ENCODE measurements at places on chromosomes 5 and 9. TPM values are rescaled to one million over a fixed set of nuclear protein-coding genes. Genes with fewer than 3 reads are reported as not detected.

The SUSD3 gene
- 9.0 TPM for total RNA-seq

The ANKRD18B gene
- total RNA-seq, result 10.6 TPM

The CCDC187 gene
- 0.07 TPM for total RNA-seq

The LHFPL2 gene
- total RNA-seq, result 26.3 TPM

The KCNMB1 gene
- 0.22 TPM for total RNA-seq

DNA sequence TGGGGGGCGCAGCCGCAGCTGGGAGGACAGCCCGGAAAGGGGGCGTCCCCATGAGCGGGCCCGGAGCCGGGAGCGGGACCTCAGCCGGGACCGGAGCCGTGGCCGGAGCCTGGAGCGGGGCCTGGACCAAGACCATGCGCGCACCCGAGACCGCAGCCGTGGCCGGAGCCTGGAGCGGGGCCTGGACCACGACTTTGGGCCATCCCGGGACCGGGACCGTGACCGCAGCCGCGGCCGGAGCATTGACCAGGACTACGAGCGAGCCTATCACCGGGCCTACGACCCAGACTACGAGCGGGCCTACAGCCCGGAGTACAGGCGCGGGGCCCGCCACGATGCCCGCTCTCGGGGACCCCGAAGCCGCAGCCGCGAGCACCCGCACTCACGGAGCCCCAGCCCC lies 47.0 kb downstream of the TJP2 start:
- no peak overlapping the region for H3K4me3 ChIP-seq
- no peaks in the 10 kb centered on the region for H3K27me3 ChIP-seq
- H3K36me3 ChIP-seq, result peaks cover 26% of the 10 kb centered on the region
- H3K4me1 ChIP-seq, result no peaks in the 10 kb centered on the region
- no peak for DNase-seq

DNA sequence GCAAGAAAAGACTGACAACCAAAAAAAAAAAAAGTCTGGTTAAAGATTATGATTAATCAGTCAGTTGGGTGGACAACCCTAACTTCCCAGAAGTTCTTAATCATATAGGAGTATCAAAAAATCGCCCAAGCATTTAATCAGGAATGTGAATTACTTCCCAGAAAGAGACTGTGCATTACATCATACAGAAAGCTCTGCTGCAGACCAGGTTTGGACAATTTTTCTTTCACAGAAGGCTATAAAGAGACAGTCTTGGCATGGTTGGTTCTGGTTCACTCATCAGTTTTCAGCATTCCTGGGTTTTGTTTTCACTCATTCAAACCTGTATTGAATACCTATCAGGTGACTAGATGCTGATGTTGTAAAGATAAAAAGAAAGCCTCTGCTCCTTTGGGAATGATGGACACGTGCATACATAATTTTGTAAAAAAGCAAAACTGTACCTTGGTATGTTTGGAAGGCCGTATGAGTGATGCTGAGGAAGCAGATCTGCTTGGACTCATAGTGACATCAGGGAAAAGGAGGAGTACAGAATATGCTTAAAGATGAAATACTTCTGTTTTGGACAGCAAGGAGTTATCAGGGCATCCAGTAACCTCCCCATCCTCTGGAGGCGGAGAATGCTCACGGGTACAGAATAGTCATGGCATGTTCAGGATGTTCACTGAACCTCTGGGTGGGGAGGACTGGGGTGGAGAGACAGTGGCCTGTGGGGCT lies 178.4 kb downstream of the GNA14 start:
- H3K4me3 ChIP-seq, result no peak overlapping the region
- peaks cover 4% of the 10 kb centered on the region for H3K36me3 ChIP-seq
- no peaks in the 10 kb centered on the region for H3K4me1 ChIP-seq
- DNase-seq, result no peak

GRCh38 chr9:72441848-72442607 lies 77.0 kb upstream of the ZFAND5 start:
- no peaks in the 10 kb centered on the region for H3K27me3 ChIP-seq
- no peak overlapping the region for H3K27ac ChIP-seq
- H3K4me3 ChIP-seq, result no peak overlapping the region
- peaks cover 2% of the 10 kb centered on the region for H3K4me1 ChIP-seq
- H3K36me3 ChIP-seq, result no peaks in the 10 kb centered on the region
- DNase-seq, result no peak

- H3K4me1 ChIP-seq, result no peaks in the 10 kb centered on the region
- DNase-seq, result no peak
- H3K36me3 ChIP-seq, result no peaks in the 10 kb centered on the region
- H3K4me3 ChIP-seq, result no peak overlapping the region
- no peaks in the 10 kb centered on the region for H3K27me3 ChIP-seq
- H3K27ac ChIP-seq, result no peak overlapping the region
These were observed 73.0 kb upstream of the STARD4 start for GRCh38 chr5:111585291-111585690.

GRCh38 chr9:115593587-115594091 lies 475.7 kb upstream of the TNC start:
- H3K4me1 ChIP-seq, result peaks cover 8% of the 10 kb centered on the region
- no peak overlapping the region for H3K27ac ChIP-seq
- no peaks in the 10 kb centered on the region for H3K27me3 ChIP-seq
- no peak overlapping the region for H3K4me3 ChIP-seq
- H3K36me3 ChIP-seq, result no peaks in the 10 kb centered on the region

- DNase-seq, result peak; percentile 4
- H3K36me3 ChIP-seq, result peaks cover 7% of the 10 kb centered on the region
- peaks cover 4% of the 10 kb centered on the region for H3K4me1 ChIP-seq
- H3K27me3 ChIP-seq, result no peaks in the 10 kb centered on the region
- H3K27ac ChIP-seq, result no peak overlapping the region
- H3K4me3 ChIP-seq, result no peak overlapping the region
These were observed 101.9 kb downstream of the ADAMTS2 start for GRCh38 chr5:179243333-179243732.

- no peak overlapping the region for H3K27ac ChIP-seq
- no peaks in the 10 kb centered on the region for H3K4me1 ChIP-seq
These were observed 4.4 kb upstream of the TSPAN17 start for GRCh38 chr5:176642675-176643490.

GRCh38 chr9:91503673-91504081 lies 80.0 kb upstream of the NFIL3 start:
- no peak for DNase-seq
- H3K4me1 ChIP-seq, result no peaks in the 10 kb centered on the region

DNA sequence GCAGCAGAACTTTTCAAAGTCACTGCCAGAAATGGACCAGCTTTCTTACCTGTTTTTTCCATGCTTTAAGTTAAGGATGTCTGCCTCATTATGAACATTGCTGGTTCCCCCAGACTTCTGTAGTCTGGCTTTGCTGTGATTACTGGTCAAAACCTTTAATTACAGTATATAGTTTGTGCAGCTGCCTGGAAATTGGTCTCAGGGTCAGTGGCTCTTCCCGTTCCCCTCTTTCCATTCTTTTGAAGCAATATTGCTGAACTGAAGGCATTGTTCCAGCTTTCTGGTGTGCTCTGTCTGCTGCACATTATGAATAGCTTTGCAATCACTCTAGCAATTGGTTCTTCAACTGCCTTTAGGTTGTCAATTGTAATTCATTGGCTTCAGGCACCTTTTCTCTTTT lies 206.5 kb downstream of the ARL15 start:
- H3K27ac ChIP-seq, result no peak overlapping the region
- no peak for DNase-seq
- H3K36me3 ChIP-seq, result 0 out of 2 replicates have a peak, but pooled peaks cover 12% of the 10 kb centered on the region
- H3K4me1 ChIP-seq, result no peaks in the 10 kb centered on the region
